Retinal pigment epithelial cell (primary cell): ENCODE measurements at places on chromosomes 12 and 14.

DNA sequence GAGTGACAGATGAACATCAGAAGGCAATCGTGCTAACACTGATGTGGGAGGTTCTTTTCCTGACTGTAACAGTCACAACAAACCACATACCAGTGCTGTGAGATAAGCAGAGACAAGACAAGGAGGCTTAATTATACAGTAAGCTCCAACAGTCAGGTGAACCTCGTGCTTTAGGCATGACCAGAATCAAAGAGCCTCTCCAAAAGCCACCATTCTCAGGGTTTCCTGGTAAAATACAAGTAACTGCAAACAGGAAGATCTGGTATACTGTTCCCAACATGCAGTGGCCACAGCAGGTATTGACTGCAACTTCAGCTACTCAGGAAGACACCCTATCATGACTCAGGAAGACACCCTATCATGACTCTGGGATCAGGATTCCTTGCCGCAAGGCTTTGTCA lies 47.3 kb upstream of the GTF2A1 start:
- no peak for DNase-seq

DNA sequence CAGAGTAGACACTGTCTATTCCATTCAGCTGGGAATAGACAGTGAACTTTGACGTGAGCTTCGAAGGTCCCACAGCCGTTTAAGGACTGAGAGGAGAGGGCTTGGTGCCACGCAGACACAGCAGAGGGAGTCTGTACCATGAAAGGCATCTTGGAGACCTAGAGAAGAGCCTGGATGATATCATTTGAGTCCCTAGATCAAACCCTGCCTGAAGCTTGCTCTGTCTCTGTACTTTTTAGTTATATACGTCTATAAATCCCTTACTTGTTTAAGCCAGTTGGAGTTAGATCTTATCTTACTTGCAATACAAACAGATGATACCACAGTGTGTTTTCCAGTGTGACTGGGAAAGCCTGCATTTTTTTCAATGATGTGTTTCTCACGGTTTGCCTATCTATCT lies 128.9 kb upstream of the RTL1 start:
- no peak for DNase-seq

DNA sequence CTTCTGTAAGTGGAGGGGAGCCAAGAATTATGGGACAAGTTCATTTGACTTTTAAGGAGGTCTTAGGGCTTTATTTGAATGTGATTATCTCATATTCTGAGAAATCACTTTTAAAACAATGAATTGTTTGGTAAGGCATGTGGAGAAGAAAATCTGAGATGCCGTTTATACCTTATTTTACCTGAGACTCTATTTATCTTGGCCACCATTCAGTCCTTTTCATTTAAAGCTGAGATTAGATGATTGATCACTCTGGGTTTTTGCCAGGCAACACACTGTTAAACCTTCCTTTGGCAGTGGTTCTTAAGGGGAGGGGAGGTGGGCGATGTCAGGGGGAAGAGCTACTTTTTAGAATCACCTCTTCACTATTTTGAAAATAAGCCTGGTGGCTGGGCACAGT lies 11.4 kb downstream of the CAND1 start:
- DNase-seq, result no peak

DNA sequence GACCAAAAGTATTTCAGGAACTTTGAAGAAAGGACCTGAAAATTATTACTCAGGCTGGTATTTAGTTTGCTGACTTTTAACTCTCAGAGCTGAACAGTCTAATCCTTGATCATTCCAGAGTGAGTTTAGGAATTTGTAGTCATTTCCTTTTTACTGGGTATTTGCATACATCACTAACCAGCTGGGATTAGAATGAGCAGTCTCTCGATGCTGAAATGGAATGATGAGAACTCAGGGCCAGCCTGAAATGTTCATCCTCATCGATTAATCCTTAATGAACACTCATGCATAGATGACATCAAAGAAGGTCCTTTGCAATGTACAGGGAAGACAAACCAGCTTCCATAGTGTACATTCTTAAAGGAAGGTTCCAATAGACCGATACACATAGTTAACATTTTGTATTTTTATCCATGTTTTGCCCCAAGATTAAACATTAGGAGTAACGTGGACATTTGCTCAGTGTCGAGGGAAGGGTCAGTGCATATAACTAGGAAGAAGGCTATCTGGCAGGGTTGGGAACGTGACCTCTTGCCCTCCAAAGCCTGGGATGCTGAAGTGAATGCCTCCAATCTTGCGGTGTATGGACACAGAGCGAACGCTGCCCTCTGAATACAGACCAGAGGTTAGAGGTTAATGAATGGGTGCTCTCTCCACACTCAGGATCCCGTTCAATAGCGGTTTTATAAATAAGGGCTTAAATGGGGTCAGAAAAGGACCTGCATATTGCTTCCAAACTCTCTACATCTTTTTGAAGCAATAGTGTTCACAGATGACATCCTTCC lies 14.5 kb downstream of the FBXL14 start:
- no peak for DNase-seq

DNA sequence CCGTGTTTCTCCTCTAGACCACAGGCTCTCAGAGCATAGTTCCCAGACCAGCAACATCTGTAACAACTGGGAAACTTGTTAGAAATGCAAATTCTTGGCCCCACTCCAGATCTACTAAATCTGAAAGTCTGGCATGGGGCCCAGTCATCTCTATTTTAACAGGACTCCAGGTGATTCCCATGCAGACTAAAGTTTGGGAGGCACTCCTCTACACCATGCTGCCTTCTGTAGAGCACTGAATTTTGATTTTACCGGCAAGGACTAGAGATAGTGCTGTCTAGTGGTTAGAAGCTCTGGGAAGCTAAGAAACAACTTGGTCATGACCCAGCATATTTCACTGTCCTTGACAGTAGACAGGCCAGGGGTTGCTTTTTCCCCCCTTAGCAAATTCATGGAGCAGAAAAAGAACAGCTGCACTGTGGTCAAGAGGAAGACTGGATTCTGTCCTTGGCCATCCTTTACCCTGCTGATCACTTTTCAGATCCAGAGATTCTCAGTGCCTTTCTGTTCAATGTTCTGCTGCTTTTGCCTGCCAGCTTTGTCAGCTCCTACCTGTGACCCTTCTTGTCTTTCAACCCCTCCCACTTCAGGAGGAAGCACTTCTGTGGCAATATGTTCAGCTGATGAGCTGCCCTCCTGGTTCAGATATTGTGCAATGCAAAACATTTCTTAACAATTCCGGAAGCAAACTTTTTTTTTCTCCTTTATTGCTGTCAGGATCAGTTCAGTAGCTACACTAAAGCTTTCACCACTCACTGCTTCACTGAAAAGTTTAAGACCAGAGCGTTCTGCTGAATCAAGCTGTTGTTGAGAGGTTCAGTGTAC lies 133.8 kb upstream of the NUDT4 start:
- DNase-seq, result peak; percentile 24

GRCh38 chr14:61678975-61679374 lies 16.3 kb upstream of the HIF1A start:
- DNase-seq, result no peak
